ENCODE measurements at places on chromosomes 1 and 21.
A peak's percentile ranks its signal among the peaks of the same experiment; 100 is the strongest.

DNA sequence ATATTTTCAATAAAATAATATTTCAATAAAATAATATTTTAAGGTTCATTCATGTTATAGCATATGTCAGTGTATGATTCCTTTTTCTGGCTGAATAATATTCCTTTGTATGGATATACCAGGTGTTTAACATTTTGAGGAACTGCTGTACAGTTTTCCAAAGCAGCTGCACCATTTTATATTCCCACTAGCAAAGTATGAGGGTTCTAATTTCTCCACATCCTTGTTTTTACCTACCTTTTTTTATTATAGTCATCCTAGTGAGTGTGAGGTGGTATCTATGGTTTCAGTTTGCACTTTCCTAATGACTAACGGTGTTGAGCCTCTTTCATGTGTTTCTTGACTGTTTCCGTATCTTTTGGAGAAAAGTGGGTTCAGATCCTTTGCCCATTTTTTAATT lies 5.2 kb downstream of the DEGS1 start:
- no peak for DNase-seq

- peak; percentile 99 for DNase-seq
These were observed at the start of gene FAM20B for GRCh38 chr1:179025125-179025974. TSS of gene FAM20B (plus strand) at chr1:179025894. CDS start at chr1:179043848, 17,954 bp downstream.

DNA sequence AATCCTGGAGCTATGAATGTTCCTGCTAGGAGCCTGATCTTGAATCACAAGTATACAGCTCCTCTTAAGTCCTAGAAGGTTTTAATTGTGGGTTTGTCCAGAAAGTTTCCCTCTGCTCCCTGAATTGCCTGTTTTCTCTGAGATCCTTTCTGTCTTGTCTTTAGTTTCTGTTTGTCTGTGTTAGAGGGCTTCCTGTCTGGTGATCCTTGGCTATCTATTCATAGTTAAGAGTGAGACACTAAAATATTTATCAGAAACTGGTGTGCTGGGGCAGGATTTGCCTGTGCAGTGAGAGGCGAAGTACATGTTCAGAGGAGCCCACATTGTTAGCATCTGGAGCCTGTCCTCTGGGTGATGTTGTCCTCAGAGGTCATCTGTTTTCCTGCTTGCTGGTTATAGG lies 45.4 kb downstream of the ETS2 start:
- DNase-seq: no peak

GRCh38 chr1:43980255-43981134 lies 1.5 kb downstream of the B4GALT2 start:
- no peak for DNase-seq

- DNase-seq: no peak
These were observed 49.8 kb downstream of the COLGALT2 start for GRCh38 chr1:183987593-183988318.

DNA sequence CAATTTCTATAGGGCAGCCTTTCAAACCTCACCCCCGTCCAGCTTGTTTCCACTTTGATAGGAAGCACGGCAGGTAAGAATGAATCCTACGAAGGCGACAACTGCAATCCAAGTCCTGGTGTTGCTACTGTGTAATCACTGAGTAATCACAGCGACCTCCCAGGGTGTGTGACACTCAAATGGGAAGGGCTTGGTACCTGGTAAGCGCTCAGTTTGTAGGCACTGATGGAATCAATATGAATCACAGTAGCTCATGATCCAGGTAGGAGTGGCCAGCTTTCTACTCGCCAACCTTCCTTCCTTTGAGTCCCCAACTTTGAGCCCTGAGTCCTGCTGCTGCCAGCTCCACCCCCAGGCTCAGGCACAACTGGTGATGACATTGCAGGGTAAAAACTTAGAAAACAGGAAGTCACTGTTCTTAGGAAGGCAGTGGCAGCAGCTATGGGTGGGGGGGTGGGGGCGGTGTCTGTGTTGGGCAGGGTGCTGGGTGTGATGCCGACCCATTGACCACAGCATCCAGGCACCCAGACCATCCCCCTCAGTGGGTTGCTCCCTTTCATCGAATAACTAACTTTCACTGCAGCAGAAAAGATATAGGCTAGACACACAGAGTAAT lies 70.7 kb downstream of the CD247 start:
- no peak for DNase-seq

DNA sequence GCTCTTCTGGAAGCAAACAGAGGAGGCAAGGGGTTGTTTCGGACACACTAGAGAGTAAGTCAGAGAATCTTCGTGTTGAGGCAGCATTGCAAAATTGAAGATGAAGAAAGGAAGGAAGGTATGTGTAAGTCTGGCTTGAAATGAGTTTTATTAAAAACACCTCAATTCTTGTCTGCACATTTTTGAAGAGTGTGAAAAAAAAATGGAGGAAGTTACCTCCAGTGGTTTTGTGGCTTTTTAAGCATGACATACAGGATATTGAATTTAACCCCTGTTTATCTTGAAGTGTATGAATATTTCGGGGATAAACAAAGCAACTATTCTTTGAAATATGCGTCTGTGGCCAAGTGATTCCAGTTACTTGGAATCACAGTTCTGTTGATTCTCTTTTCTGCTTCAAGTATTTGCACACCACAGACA lies 203.2 kb upstream of the SGIP1 start:
- no peak for DNase-seq

GRCh38 chr1:18041685-18042355 lies 65.8 kb upstream of the IGSF21 start:
- peak; percentile 49 for DNase-seq
